ENCODE measurements at places on chromosomes 1 and 21. TPM values are rescaled to one million over a fixed set of nuclear protein-coding genes. Genes with fewer than 3 reads are reported as not detected.
A peak's percentile ranks its signal among the peaks of the same experiment; 100 is the strongest.

MANEAL gene
- 3.6 TPM for polyA plus RNA-seq

ESRRG gene
- 22.1 TPM for polyA plus RNA-seq

MYOG gene
- polyA plus RNA-seq = not detected

RUNX3 gene
- polyA plus RNA-seq = 1.5 TPM

HAO2 gene
- not detected for polyA plus RNA-seq

FCAMR gene
- not detected for polyA plus RNA-seq

NOTCH2NLA gene
- polyA plus RNA-seq = 6.7 TPM

GRCh38 chr1:223088713-223089240, 54.3 kb downstream of the TLR5 start:
- no peak overlapping the region for H3K4me3 ChIP-seq
- no peak for DNase-seq
- peaks cover 11% of the 10 kb centered on the region for H3K4me1 ChIP-seq
- no peaks in the 10 kb centered on the region for H3K36me3 ChIP-seq
- no peaks in the 10 kb centered on the region for H3K27me3 ChIP-seq

- H3K36me3 ChIP-seq = no peaks in the 10 kb centered on the region
- no peaks in the 10 kb centered on the region for H3K27me3 ChIP-seq
- no peak overlapping the region for H3K27ac ChIP-seq
- DNase-seq = no peak
- H3K4me1 ChIP-seq = peaks cover 5% of the 10 kb centered on the region
These were observed 8.2 kb upstream of the DYRK1A start for GRCh38 chr21:37358397-37358796.

- H3K4me1 ChIP-seq = peaks cover 39% of the 10 kb centered on the region
- H3K27me3 ChIP-seq = no peaks in the 10 kb centered on the region
- H3K36me3 ChIP-seq = no peaks in the 10 kb centered on the region
- peak overlapping the region; percentile 69 for H3K4me3 ChIP-seq
These were observed 779 bp downstream of the TLR5 start for GRCh38 chr1:223142269-223142668.

- H3K36me3 ChIP-seq = no peaks in the 10 kb centered on the region
- H3K4me3 ChIP-seq = no peak overlapping the region
- no peak for DNase-seq
- H3K27ac ChIP-seq = no peak overlapping the region
These were observed 35.7 kb upstream of the MAGOH start for GRCh38 chr1:53274026-53274425.

- no peak overlapping the region for H3K27ac ChIP-seq
- DNase-seq = no peak
- H3K27me3 ChIP-seq = no peaks in the 10 kb centered on the region
- H3K36me3 ChIP-seq = no peaks in the 10 kb centered on the region
- no peaks in the 10 kb centered on the region for H3K4me1 ChIP-seq
These were observed 72.9 kb upstream of the RGS4 start for GRCh38 chr1:162996261-162996660.

DNA sequence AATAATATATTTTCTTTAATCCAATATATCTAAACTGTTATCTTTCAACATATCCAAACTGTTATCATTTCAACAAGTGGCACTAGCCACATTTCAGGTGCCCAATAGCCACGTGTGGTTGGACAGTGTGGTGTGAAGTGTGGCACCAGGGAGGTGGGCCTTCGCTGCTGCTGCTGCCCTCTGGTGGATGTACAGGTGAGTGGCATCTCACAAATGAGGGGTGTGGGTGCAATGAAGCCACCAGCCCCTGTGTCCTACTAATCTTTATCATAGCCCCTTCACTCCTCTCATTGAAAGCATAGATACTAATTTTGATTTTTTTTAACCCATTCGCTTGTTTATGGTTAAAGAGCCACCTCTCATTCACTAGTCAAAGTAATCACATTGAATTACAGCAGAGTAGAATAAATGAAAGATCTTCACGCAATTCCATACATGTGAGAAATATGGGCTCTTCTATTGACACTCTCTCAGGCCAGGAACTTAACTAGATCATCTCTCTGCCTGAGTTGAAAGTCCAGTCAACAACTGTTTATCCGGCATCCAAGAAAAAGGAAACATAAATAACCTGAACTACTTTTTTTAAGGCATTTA, 499.2 kb downstream of the OMA1 start:
- H3K27me3 ChIP-seq = no peaks in the 10 kb centered on the region
- no peak overlapping the region for H3K27ac ChIP-seq
- H3K4me1 ChIP-seq = no peaks in the 10 kb centered on the region
- no peak overlapping the region for H3K4me3 ChIP-seq

DNA sequence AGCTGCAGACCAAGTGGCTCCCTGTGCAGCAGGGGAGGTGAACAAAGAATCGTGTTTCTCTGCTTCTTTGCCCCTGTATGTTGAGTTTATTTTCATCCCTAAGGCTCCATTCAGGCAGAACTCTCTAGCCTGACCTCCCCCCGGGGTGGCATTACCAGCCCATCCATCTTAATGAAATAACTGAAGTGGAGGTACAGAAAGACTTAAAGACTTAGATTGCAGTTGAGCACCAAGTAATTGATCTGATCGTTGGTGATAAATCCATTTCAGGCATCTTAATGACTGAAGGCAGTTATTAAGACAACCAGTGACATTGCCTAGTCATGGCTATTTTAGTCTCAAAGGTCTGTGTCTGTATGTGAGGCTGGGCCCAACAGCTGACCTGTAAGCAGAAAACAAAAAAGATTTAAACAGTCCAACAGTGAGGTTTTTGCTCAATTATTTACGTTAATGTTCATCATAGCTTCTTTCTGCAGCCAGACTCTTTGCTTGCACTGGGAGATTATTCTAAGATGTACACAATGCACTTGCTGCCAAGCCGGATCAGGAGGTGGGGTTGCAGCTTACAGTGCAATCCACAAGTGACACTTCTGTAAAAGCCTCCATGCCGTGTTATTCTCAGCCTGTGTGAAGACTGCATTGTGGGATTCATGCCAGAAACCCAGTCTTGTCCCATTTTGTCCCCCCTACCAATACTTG, 363.0 kb upstream of the DUSP10 start:
- peak; percentile 45 for DNase-seq
- H3K4me1 ChIP-seq = no peaks in the 10 kb centered on the region
- no peaks in the 10 kb centered on the region for H3K27me3 ChIP-seq
- H3K27ac ChIP-seq = no peak overlapping the region

DNA sequence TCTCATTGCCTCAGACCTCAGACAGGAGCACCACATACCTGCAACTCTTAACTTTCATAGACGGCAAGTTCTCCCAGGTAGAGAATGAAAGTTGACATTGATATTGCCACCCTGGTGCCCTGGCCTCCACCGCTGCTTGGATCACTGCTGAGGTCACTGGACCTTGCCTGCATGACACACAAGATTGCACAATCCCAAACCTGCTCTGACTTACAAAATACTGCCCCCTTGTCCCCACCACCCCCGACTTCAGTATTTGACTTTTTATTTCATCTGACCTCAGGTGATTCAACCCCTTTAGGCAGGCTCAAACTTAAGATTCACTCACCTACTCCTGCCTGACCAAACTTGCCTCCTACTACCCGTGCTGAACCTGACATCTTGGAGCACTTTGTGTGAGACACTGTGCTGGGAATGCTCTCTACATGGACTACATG, 43.1 kb upstream of the S1PR1 start:
- no peak overlapping the region for H3K4me3 ChIP-seq
- DNase-seq = no peak
- H3K4me1 ChIP-seq = no peaks in the 10 kb centered on the region
- no peak overlapping the region for H3K27ac ChIP-seq
- H3K27me3 ChIP-seq = no peaks in the 10 kb centered on the region

- H3K27me3 ChIP-seq = no peaks in the 10 kb centered on the region
- peak; percentile 91 for DNase-seq
- peaks cover 16% of the 10 kb centered on the region for H3K36me3 ChIP-seq
- H3K4me3 ChIP-seq = no peak overlapping the region
These were observed 1.5 kb upstream of the S100A14 start for GRCh38 chr1:153617663-153618062.

DNA sequence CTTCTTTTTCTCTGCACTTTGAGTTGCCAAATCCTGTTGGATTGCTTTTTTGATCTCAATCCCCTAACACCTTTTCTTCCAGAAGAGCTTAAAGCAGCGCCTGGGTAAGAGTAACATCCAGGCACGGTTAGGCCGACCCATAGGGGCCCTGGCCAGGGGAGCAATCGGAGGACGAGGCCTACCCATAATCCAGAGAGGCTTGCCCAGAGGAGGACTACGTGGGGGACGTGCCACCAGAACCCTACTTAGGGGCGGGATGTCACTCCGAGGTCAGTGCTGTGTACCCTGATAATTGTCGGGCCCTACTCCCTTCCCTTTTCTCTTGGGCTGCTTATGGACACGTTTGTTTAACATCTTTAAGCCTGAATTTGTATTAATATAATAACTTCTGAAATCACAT, 8.3 kb downstream of the CHTOP start:
- no peak overlapping the region for H3K4me3 ChIP-seq
- no peak overlapping the region for H3K27ac ChIP-seq

- no peak overlapping the region for H3K27ac ChIP-seq
- H3K36me3 ChIP-seq = no peaks in the 10 kb centered on the region
- no peak overlapping the region for H3K4me3 ChIP-seq
- H3K27me3 ChIP-seq = no peaks in the 10 kb centered on the region
These were observed 114.8 kb upstream of the IGSF21 start for GRCh38 chr1:17992800-17993199.

DNA sequence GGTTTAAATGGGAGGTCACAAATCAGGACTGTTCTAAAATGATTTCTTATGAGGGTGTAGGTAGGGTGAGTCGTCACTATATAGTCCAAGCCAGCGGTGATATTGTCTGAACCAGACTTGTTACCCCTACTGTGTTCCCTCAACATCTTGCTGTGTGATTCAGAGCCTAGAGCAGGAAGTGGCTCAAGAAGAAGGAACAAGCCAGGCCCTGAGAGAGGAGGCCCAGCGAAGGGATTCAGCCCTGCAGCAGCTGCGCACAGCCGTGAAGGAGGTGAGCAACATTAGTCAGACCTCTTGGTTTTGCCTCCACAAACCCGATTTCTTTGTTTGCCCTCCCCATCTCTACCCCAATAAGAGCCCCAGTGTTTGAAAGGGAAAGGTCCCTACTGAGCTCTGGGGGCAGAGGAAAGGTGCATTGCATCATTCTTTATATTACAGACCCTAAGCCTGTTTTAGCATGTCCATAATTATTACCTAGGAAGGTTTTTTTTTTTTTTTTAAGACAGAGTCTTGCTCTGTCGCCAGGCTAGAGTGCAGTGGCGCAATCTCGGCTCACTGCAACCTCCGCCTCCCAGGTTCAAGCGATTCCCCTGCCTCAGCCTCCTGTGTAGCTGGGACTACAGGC, 5.0 kb upstream of the SH3BGRL3 start:
- H3K27ac ChIP-seq = no peak overlapping the region
- no peak for DNase-seq
- peaks cover 42% of the 10 kb centered on the region for H3K4me1 ChIP-seq
- peaks cover 35% of the 10 kb centered on the region for H3K36me3 ChIP-seq

- no peaks in the 10 kb centered on the region for H3K4me1 ChIP-seq
- H3K36me3 ChIP-seq = no peaks in the 10 kb centered on the region
These were observed 24.4 kb downstream of the ADAM30 start for GRCh38 chr1:119871881-119872280.

DNA sequence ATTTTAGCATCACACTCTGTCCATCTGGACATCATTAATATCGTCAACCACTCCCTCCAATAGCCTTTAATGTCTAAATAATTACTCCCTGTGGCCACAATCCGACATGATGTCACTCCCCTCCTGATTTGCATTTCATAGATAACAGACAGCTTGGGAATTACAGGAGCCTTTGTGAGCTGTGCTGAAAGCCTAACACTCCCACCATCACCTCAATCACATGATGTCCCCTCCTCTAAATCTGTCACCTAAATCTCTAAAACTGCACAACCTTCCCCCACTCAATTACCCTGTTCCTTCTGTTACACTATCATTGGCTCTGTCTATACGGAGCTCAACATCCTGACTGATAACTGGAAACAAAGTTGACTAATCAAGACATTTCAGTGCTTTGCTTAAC, 14.3 kb downstream of the NHLH2 start:
- peaks cover 11% of the 10 kb centered on the region for H3K4me1 ChIP-seq
- H3K27ac ChIP-seq = no peak overlapping the region
- H3K27me3 ChIP-seq = peaks cover 19% of the 10 kb centered on the region
- H3K36me3 ChIP-seq = no peaks in the 10 kb centered on the region
- no peak overlapping the region for H3K4me3 ChIP-seq
- no peak for DNase-seq

Measured in stomach (tissue), 19 donors.